NCI-H226 (cell line): ENCODE measurements at places on chromosomes 12 and 14.
A peak's percentile ranks its signal among the peaks of the same experiment; 100 is the strongest.

DNA sequence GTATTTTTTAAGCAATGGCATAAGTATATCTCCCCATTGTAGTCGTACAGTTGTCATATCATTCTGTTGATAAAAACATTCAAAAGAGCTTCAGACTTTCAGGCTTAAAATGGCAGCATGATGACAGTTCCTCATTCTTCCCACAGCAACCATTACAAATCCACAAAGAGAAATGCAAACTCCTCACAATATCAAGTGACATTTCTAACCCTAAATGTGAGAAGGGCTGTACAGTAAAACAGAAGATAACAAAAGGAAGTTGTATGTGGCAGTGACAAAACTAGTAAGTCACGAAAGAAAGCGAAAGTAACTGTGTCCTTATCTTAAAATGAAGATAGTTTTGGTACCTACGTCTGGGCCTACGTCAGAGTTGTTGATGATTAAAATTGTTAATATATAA lies 46.7 kb downstream of the GXYLT1 start:
- no peak for DNase-seq

DNA sequence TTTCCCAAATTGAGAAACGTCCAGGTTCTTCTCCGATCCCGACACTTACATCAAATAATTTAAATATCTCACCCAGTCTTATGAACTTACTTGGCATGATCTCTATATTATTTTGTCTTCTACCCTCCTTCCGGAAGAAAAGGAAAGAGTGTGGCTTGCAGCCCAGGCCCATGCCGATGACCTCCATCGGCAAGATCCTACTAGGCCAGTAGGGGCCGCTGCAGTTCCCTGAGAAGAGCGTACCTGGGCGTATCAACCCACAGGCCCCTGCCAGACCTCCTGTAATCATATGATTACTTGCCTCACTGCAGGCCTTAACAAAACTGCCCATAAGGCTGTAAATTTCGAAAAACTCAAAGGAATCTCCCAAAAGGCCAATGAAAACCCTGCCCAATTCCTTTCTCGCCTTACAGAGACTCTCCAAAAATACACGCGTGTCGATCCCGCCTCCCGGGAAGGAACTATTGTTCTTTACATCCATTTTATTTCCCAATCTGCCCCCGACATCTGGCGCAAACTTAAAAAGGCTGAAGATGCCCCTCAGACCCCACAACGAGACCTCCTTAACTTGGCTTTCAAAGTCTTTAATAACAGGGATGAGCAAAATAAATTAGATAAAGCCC lies 69.6 kb downstream of the MOK start:
- peak; percentile 72 for DNase-seq

DNA sequence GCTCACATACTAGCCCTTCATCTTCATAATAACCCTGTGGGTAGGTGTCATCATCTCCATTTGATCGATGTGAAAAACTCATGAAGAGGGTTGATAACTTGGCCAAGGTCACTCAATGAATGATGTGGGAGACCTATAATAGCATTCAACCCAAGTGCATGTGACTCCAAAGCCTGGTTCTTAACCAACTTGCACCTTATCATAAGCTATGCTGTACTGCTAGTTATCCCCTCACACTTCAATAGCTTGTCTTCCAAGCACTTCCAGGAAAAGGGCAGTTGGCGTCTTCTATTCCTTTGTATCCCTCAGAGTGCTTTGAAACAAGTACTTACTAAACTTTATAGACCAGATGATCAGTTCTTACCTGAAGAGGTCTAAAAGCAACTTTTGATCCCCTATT lies 15.2 kb downstream of the VIPAS39 start:
- DNase-seq: no peak

- DNase-seq: no peak
Measured at GRCh38 chr14:96479435-96480146, 22.6 kb upstream of the PAPOLA start.

DNA sequence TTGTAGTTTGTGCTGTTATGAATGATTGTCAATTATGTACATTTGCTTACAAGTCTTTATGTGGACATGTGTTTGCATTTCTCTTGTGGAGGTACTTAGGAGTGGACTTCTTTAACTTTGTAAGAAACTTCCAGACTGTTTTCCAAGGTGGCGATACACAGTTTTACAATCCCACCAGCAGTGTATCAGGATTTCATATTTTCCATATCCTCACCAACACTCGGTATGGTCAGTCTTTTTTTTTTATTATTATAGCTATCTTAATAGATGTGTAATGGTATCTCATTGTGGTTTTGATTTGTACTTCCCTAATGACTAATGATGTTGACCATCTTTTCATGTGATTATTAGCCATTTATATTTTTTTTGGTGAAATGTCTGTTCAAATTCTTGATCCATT lies 73.7 kb upstream of the KCNH3 start:
- no peak for DNase-seq

- no peak for DNase-seq
Measured at GRCh38 chr14:60184905-60185555, 19.8 kb upstream of the DHRS7 start.

DNA sequence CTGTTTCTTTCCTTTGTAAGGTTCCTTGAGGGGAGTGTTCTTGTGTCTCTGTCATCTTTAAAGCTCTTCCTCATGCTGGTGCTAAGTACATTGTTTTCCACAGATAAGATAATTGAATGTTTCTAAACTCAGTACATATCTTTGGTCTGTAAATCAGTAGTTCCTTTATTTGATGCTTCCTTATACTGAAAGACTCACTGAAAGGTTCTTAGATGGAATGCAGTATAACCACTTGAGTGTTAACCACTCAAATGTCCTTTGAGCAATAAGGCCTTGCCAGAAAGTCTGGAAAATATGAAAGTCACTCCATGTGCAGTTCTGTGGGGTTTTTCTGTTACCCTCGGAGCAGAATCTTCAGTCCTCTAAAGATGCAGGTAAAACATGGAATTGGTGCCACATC lies 23.0 kb upstream of the RNU6-8 start:
- DNase-seq: no peak
